ENCODE measurements at places on chromosomes 3 and 15.

GRCh38 chr3:112503304-112503972, 4.2 kb upstream of the BTLA start:
- DNase-seq = no peak

GRCh38 chr15:70588613-70589012, 174.7 kb downstream of the UACA start:
- DNase-seq = no peak

- no peak for DNase-seq
Measured at GRCh38 chr15:59367022-59367451, 5.6 kb downstream of the MYO1E start.

- peak; percentile 5 for DNase-seq
Measured at GRCh38 chr3:151796105-151796680, 17.7 kb upstream of the AADAC start.

DNA sequence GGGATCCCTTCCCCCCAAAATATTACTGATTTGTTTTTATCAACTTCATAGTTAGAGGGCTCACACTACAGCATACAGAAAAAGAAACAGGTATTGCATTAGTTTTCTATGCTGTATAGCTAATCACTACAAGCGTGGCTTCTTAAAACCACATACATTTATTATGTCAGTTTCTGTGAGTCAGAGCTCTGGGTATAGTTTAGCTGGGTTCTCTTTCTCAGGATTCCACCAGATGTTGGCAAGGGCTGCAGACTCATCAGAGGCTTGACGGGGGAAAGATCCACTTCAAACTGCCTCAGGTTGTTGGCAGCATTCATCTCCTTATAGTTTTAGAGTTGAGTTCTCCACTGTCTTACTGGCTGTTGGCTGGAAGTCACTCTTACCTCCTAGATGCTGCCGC, 328.0 kb downstream of the NLGN1 start:
- no peak for DNase-seq

DNA sequence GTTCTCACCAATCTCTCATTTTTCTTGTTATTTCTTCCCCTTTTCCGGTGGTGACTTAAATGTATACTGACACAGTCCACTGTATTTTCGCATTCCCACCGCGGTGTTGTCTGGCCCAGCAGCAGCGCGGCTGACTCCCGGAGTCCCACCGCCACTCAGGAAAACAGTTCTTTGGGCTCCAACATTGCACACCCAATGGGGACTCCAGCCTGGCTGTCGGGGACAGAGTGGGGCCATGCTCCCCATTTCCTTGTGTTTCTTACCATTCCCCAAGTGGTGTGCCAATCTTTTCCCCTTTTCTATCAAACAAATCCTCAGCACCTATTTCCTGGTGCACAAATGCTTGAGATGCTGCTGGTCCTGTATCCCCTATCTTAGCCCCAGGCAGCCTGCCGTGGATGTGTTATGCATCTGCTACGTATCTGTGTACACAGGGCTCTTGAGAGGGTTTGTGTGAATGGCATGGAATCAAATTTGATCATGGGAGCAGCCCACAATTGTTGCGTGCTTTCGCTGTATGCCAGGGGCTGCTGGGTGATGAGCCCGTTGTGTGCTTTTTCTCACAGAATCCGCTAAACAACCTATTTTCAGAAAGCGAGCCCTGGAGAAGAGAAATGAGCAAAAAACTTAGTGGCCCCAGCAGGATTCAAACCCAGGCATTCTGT, 219.1 kb upstream of the RGMA start:
- no peak for DNase-seq

DNA sequence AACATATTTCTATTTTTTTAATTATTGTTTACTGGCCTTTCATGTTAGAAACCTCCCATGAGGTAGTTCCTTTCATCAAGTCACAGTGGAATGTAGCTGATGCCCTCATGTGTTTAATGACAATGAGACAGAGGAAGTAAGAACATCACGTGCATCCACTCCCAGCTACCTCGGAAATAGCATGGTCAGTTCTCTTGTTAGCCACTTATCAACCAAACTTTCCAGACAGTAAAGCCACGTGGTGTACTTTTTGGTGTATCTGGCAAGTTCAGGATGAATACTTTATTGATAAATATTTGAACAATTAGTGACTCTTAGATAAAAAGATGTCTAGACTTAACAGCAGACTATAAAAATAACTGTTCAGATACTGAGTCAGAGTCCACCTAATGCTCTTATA, 781.7 kb downstream of the MECOM start:
- no peak for DNase-seq

GRCh38 chr3:18189282-18190050, 235.7 kb downstream of the SATB1 start:
- DNase-seq = peak; percentile 87

- DNase-seq = no peak
Measured at GRCh38 chr3:18489939-18490338, 64.8 kb upstream of the SATB1 start.

DNA sequence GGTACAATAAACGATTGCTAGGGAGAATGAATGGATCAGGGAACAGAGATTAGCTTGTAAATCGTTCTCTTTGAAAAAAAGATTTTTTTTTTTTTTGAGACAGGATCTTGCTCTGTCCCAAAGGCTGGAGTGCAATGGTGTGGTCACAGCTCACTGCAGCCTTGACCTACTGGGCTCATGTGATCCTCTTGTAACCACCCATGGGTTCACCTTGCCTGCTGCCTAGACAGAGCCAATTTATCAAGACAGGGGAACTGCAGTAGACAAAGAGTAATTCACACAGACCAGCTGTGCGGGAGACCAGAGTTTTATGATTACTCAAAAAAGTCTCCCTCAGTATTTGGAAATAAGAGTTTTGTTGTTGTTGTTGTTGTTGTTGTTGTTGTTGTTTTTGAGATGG, 39.6 kb downstream of the METTL6 start:
- no peak for DNase-seq

GRCh38 chr3:49351521-49352011, 6.6 kb downstream of the GPX1 start:
- peak; percentile 91 for DNase-seq

- peak; percentile 57 for DNase-seq
Measured at GRCh38 chr3:87082796-87083440, 92.0 kb upstream of the VGLL3 start.

DNA sequence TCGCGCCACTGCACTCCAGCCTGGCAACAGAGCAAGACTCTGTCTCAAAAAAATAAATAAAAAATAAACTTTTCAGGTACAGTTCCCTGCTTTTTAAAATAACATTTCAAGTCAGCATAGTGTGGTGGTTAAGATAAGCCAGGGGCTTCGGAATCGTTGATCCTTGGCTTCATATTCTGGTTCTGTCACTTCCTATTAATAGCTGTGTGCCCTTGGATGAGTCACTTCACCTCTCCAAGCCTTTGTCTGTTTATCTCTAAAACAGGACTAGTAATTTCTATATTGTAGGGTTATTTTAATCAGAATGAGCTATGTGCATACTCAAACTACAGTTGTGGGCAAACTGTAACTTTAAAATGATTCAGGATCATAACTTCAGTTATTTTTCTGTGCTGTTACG, 53.8 kb upstream of the SENP5 start:
- no peak for DNase-seq

GRCh38 chr3:29026286-29026685, 254.6 kb upstream of the RBMS3 start:
- DNase-seq = no peak

GRCh38 chr3:54634122-54634469, 293.8 kb downstream of the LRTM1 start:
- no peak for DNase-seq

DNA sequence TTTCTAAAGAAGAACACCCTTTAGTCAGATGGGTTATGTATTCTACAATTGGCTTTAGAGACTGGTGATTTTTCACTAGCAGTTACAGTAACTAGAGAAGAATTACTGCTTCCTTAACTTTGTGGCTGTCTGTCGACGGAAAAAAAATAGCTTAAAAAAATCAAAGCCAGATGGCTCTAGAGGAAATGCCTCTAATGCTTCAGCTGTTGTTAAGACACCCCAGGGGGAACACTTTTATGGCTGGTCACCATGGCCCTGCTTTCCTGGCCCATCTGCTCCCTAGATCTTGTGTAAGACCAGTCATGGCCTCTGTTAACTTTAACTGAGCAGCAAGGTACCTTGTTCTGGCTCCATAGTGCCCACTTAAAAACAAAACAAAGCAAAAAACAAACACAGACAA, 198.6 kb upstream of the PLSCR5 start:
- peak; percentile 96 for DNase-seq

- DNase-seq = no peak
Measured at GRCh38 chr15:38042707-38043445, 108.4 kb downstream of the TMCO5A start.

DNA sequence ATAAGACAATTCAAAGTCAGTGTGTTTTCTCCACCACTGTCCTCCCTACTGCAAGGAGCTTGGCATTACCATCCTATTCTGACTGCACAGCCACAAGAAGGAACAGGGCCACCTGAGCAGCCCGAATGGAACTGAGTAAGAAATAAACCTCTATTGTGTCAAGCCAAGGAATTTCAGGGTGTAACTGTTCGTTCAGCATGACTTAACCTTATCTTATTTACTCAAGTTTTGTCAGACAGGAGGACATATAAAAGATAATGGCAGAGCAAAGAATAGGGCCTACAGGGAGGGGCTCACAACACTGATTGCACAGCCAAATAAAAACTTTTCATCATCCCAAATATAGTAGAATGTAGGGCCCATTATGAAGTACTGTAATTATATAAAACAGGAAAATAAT, 236.1 kb downstream of the NEK10 start:
- no peak for DNase-seq

DNA sequence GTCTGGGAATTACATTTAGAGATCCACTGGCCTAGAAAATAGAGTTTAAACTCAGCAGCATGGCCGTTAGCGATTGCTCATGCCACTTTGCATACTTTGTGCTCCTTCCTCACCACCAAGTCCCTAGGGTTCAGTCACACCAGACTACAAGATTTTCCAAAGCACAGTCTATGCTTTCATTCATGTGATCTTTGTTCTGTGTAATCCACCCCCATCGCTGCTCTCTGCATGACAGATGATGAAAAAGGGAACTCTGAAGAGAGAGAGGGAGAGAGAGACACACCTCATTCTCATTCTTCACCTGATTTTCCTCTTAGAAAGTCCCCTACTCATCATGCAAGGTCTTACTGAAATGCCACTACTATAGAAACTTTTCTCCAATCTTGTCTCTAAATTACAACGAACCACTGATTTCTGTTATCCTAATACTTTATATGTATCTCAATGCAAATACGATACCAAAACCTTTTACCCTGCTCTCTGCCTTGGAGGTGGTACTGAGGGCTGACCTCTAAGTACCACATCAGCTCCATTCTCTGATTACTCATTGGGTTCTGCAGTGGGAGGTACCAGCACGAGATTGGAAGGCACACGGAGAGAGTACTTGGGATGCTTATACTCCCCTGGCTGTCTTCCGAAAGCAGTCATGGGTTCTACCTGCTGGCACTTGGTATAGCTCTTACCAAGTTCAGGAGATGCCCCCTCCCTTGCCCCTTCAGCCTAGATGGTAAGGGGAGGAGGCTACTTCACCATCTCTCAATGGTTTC, 1.1 kb upstream of the PARP15 start:
- peak; percentile 28 for DNase-seq

DNA sequence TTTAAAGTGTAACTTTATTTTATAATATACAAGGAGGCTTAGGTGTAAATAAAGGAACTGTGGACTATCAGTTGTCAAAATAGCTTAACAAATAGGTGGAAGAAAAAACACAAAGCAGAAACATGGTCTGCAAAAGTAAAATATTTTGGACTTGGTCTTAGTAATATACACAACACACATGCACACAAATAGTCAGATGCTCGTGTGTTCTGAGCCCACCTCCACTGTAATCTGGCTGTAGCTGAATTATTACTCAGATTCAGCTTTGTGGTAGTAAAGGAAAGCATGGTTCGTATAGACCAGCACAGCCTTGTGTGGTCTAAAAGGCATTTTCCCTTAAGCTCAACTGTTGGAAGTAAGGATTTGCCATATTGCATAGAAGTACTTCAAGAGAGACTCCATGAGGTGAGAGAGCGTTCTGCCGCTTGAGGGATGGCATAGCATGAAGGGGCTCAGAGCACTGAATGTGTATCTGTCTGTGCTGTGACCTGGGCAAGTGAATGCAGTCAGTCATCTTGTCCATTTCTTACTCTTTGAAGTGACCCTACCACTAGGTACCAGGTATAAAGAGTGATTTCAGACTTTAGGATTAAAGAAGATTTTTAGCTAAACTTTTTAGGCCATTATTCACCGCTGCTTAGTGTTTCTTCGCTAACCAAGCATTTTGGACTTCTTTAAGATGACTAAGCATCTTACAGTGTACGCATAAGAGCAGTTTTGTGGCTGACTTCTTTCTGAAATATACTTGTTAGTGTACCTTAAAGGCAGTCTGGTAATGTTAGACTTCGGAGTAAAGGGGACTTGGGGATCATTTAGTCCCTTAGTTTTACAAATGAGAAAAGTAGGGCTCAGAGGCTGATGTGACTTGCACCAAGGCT, 15.2 kb downstream of the TPM1 start:
- no peak for DNase-seq

DNA sequence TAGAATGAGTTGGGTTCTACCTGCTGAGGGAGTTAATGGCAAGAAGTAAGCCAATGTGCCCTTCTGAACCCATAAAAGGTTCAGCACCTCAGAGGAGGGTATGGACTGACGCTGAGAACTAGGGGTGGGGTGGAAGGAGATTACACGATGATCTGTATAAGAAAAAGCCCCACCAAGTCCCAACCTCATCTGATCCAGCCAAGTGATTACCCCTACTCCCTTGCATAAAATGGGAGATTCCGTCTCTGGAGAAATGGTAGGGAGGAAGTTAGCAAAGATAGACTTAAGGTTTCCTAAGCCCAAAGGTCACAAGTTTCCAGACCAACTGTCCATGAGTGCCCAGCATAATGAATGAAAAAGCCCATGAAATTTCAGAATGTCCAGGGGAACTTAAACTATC, 7.1 kb upstream of the DVL3 start:
- DNase-seq = no peak

GRCh38 chr3:185721970-185722369, 102.9 kb downstream of the IGF2BP2 start:
- no peak for DNase-seq

DNA sequence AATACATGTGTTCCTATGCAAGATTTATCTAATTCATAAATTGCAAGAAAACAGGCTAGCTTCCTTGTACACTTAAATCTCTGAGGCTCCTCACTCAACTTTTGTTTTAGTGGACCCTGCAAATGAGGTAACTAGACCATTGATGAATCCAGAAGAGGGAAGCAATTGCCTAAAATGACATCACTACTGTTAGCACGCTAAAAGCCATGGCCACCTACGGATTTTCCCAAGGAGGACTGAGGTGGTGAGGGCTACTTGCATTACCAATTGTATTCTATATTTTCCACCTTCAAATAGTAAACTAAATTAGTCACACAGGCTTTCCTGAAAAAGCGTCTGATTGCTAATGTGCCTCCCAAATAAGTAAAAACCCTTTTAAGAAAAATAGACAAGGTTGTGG, 140.7 kb downstream of the GADL1 start:
- DNase-seq = no peak

- no peak for DNase-seq
Measured at GRCh38 chr3:140571836-140572235, 106.0 kb upstream of the TRIM42 start.

GRCh38 chr3:7215706-7216105, 354.8 kb downstream of the GRM7 start:
- DNase-seq = no peak

- DNase-seq = no peak
Measured at GRCh38 chr15:52329150-52329549, 33.5 kb upstream of the MYO5C start.

Measured in foreskin fibroblast (primary cell).